ENCODE measurements at places on chromosomes 4 and X.

GRCh38 chr4:178080312-178080711, 638.1 kb upstream of the AGA start:
- no peak for DNase-seq

GRCh38 chrX:34426334-34426733, 230.8 kb downstream of the TMEM47 start:
- DNase-seq = no peak

- DNase-seq = no peak
Measured at GRCh38 chr4:6123976-6124375, 76.4 kb downstream of the JAKMIP1 start.

DNA sequence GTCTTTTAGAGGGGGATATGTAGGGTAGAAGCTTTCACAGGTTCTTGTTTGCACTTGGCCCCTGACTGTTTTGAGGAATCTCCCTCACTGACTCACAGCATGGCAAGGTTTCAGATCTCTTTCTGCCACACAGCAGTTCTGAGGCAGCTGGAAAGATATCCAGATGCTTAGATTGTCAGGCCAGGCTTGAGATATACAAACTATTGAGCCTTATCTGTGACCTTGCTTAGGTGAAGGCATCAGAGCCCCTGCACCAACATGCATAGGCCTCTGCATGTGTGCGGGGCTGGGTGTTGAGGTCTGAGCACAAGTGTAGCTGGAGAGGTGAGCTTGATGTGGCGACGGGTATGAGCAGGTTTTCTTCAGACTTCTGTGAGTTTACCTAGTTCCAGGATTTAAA, 80.9 kb upstream of the MSANTD1 start:
- DNase-seq = no peak

DNA sequence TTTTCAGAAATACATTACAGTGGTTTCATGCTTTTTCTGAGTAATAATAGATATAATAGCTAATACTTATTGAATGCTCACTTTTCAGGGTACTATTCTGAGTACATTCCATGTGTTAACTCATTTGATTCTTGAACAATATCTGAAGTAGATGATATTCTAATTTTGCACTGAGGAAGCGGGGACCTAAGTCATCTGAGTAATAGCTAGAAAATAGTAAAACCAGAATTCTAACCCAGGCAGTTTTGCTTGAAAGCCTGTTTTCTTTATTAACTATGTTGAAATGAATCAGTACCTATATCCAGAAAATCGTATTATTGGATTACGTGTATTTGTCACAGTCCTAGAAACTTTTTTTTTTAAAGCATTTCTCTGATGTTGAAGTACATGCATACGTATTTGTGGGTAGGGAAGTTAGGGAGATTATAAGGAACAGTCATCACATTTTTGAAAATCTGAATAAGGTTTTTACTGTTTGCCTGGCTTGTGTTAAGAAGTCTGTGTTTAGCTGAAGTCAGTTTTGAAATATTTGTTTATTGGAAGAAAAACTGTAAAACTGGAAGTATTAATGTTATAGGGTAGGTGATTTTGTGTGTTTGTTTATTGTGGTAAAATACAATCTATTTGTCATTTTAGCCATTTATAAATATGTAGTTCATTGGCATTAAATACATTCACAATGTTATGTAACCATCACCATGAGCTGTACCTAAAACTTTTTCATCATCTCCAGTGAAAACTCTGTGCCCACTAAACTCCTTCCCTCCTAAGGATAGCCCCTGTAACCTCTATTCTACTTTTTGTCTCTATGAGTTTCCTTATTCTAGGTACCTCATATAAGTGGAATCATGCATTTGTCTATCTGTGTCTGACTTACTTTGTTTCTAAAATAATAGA, 55.3 kb downstream of the FIP1L1 start:
- no peak for DNase-seq

- DNase-seq = no peak
Measured at GRCh38 chrX:84216881-84217280, 28.9 kb upstream of the RPS6KA6 start.

- no peak for DNase-seq
Measured at GRCh38 chr4:184553891-184554290, 79.5 kb upstream of the IRF2 start.

- DNase-seq = no peak
Measured at GRCh38 chr4:130636486-130636885, 1540.5 kb downstream of the C4orf33 start.

DNA sequence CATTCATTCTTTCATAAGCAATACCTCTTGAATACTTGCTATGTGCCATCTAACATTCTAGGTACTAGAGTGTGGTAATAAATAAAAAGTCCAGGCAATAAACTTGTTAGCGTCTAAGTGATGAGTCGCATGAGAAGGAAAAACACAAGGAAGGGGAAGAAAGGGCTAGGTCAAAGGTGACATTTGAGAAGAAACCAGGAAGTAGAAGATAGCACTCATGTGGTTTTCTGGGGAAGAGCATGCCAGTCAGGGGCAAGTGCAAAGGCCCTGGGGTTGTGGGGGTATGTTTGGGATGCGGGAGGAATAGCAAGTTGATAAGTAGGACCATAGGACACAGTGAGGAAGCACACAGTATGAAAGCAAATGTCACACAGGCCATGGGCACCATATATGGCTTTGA, 157.0 kb downstream of the TSPAN5 start:
- DNase-seq = no peak

- DNase-seq = no peak
Measured at GRCh38 chr4:26365537-26366150, 44.8 kb downstream of the RBPJ start.

DNA sequence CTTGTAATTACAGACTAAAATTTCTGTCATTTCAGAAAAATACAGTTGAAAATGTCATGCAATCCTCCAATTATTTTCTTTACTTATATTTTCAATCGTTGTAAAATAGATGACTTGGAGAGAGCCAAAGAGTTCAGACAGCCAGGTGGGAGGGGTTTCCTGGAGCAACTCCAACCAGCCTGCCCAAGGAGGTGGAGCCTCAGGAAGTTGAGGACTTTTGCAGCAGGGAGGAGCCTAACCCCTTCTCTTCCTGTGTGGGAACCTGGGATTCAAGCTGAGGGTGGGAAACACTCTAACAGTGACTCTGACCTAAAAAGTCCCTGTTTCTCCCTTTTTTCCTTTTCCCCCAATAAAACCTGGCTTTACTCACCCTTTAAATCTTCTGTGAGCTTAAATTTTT, 72.2 kb upstream of the GABRG1 start:
- DNase-seq = no peak

DNA sequence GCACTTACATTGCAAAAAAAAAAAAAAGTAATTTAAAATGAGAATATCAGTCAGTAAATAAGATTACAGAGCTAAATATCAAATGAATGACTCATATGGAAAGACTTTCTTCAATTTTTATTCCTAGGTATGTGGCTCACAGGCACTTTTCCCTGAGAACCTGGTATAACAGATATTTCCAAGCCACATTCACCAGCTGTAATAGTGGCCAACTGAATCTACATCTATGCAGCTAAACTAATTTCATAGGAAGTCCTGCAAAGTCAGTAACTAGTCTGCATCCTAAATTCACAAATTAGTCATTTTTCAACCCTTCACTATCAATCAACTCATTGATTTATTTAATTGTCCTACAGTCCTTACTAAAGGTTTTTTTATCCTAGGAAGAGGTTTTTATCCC, 5.6 kb downstream of the PDE5A start:
- DNase-seq = no peak

GRCh38 chr4:143482840-143483239, 30.7 kb upstream of the SMARCA5 start:
- DNase-seq = no peak

DNA sequence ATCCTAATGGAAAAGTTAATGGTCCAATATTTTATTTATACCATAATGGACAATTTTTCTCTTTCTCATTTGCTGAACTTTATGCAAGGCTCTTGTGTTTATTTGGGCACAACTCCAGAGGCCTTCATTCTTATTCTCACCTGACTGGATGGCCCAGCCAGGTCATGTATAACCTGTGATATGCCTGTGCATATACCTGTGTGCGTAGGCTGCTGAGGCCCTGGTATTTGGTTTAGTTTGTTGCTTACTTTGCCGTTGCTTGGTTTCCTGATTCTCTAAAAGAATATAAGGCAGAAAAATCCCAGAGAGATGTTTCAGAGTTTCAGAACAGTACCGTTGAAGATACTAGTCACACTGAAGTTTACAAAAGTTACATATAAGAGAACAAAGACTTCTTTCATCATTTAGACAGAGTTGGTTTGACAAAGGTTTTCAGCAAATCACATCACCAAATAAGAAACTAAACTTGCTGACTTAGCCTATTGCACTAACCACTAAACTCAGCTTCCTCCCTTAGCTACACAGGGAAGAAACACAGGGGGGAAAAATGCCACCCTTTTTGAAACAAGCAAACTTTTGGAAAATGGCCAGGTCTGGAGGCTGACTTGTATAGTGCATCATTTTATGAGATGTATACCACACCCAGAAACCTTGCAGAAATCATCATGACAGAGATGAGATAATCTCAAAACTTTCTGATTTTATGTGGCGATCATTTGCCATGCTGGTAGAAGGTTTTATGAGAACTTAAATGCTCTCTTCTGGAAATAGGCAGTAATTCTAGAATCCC, 248.5 kb downstream of the GRIA3 start:
- no peak for DNase-seq

DNA sequence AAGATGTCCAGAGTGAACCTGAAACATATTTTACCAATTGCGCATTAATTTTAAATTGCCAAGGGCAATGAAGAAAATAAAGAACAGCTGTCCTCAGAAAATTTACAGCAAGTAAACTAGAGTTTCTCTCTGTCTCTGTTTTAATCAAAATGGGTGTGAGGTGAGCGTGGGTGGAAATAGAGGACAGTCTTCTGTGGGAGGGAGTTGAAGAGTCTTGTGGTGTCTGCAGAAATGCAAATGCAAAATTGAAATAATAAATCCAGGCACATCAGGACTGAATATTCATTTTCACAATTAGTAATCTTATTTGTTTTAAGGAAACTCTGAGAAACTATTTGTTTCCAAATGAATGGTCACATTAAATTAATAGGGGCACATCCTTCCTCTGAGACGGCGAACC, 192.0 kb downstream of the ARHGAP10 start:
- DNase-seq = no peak

GRCh38 chr4:4386736-4387392, at the start of gene NSG1:
NSG1 (plus strand) TSS chr4:4387102; CDS start chr4:4387630, 528 bp downstream.
- DNase-seq = no peak

GRCh38 chrX:111352424-111352823, 59.6 kb downstream of the DCX start:
- no peak for DNase-seq

- no peak for DNase-seq
Measured at GRCh38 chrX:13419276-13419675, 99.4 kb upstream of the ATXN3L start.

DNA sequence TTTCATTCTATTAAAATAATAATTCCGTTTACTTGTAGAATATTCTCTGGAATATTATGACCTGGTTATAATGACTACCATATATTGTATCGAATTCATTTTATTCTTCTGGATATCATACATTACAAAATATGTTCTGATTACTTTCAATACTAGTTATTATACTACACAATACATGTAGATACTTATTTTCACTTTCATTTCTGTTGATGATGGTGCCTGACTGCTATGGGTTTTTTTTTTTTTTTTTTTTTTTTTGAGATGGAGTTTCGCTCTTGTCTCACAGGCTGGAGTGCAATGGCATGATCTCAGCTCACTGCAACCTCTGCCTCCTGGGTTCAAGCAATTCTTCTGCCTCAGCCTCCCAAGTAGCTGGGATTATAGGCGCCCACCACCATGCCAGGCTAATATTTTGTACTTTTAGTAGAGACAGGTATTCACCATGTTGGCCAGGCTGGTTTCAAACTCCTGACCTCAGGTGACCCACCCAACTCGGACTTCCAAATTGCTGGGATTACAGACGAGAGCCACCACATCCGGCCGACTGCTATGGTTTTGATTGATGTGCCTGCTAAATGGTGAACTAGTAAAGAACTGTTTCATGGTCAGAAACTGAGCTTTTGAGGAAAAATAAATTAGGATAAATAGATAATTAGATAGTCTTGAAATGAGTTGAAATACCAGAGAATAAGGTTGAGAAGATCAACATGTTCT, 39.5 kb downstream of the PCDH10 start:
- no peak for DNase-seq

- DNase-seq = no peak
Measured at GRCh38 chr4:150591904-150592303, 10.0 kb downstream of the MAB21L2 start.

GRCh38 chr4:2042204-2042946, 16.8 kb upstream of the NAT8L start:
- DNase-seq = no peak

GRCh38 chr4:118866442-118866841, 22.2 kb upstream of the SYNPO2 start:
- no peak for DNase-seq

DNA sequence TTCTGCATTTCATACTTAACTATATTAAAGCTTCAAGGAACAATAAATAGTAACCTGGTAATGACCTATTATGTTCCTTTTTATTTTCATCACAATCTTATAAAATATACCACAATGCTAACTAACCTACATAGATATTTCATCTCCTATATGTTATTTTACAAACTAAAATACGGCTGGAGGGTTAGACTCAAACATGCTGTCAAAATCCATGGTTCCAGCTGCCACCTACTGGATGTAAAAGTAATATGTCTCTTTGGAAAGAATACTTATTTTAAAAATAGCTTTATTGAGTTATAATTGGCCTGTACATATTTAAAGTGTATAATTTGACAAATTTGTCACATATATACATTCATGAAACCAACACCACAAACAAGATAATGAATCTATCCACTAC, 15.0 kb downstream of the RGN start:
- no peak for DNase-seq

Data from stimulated activated CD8-positive, alpha-beta memory T cell treated with anti-CD3 and anti-CD28 coated beads, Interleukin-4, amount 100 ng/mL, for 1 hour (primary cell).